ENCODE measurements at places on chromosomes 13 and 19.

GRCh38 chr19:14577264-14577663 lies 5.4 kb upstream of the NDUFB7 start:
- DNase-seq: no peak

- DNase-seq: no peak
Observed at GRCh38 chr19:54262066-54262465, 5.0 kb upstream of the LILRB5 start.

- no peak for DNase-seq
Observed at GRCh38 chr19:48442116-48443035, 3.4 kb upstream of the GRWD1 start.

- no peak for DNase-seq
Observed at GRCh38 chr19:31257025-31257424, 92.2 kb downstream of the TSHZ3 start.

DNA sequence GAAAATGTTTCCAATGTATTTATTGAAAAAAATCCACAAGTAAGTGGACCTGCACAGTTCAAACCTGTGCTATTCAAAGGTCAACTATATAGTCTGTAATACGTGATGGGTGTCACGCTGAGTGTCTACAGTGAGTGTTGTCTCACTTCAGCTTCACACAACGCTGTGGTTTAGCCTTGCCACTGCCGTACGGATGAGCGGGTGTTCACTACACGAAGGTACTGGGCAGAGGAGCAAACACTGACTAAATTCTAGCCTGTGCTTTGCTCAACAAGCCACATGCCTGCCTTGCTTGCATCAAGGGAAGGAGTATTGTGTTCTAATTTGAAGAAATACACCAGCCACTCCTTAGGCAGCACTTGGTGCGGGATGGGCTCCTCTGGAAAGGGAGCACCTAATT lies 3.4 kb upstream of the FFAR3 start:
- no peak for DNase-seq

DNA sequence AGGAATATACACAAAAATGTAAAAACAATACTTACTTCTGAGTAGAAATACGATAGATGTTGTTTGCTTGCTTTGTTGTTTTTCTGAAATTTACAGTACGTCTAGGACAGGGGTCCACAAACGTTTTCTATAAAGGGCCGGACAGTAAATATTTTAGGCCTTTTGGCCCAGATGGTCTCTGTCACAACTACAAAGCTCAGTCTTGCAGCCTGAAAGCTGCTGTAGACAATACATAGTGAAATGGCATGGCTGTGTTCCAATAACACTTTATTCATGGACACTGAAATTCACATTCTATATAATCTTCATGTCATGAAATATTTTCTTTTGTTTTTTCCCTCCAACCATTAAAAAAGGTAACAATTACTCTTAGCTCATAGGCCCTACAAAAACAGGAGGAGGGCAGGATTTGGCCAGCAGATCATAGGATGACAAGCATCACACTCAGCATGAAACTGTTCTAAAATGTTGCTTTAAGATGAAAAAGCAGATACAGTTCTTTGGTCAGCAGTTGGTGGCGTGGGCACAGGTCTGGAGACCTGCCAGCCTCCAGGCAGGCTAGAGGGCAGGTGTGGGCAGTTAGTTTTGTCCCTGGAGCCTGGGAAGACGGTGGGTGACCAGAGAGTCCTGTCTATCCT lies at the start of gene EDDM13:
Gene EDDM13, plus strand, starts transcription at position 588 of the 638 bp plus-strand sequence. CDS start 87 bp downstream, outside the sequence.
- DNase-seq: no peak

DNA sequence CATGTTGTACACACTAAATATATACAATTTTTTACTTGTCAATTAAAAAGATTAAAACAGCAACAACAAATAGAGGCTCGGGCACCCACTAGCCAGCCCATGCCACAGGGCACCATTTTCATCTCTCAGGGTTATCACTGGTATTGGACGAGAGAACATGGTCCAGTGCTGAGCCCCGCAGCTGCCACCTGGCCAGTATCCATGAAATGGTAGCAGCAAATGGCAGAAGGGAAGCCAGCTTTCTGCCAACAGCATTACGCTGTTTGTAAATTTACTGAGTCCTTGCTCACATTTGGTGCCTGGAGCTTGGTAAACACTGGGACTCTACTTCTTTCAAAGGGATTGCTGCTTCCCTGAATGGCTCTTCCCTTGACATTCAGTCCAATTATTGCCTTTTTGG lies 87.9 kb upstream of the WASF3 start:
- no peak for DNase-seq

DNA sequence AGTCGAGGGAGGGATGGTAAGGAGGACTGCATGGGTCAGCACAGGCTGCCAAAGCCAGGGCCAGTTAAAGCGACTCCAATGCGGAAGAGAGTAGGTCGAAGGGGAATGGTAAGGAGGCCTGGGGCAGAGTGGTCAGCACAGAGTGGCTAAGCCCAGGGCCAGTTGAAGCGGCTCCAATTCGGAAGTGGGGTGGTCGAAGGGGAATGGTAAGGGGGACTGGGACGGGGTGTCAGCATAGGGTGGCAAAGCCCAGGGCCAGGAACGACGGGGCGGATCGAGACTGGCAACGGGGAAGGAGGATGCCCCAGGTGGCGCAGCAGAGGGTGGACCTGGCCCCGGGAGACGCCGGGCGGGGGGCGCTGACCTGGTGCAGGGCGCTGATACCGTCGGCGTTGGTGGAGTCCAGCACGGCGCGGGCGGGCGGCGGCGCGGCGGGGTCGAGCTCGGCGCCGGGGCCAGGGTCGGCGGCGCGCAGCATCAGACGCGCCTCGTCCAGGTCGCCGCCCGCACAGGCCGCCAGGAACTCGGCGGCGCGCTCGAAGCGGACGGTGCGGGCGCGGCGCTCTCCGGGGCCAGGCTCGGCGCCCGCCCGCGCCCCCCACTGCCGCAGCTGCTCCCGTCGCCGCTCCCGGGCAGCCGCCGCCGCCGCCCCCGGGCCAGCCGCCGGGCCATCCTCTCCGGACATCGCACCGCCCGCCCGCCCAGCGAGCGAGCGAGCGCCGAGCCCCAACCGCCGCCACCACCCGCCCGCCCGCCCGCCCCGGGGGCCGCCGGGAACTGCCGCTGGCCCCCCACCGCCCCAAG lies at the start of gene PPP1R12C:
Gene PPP1R12C, minus strand, starts transcription at position 779 of the 804 bp plus-strand sequence. Its CDS starts 94 bp downstream, at position 685.
- peak; percentile 12 for DNase-seq

- no peak for DNase-seq
Observed at GRCh38 chr13:32200741-32201140, 114.4 kb downstream of the ZAR1L start.

DNA sequence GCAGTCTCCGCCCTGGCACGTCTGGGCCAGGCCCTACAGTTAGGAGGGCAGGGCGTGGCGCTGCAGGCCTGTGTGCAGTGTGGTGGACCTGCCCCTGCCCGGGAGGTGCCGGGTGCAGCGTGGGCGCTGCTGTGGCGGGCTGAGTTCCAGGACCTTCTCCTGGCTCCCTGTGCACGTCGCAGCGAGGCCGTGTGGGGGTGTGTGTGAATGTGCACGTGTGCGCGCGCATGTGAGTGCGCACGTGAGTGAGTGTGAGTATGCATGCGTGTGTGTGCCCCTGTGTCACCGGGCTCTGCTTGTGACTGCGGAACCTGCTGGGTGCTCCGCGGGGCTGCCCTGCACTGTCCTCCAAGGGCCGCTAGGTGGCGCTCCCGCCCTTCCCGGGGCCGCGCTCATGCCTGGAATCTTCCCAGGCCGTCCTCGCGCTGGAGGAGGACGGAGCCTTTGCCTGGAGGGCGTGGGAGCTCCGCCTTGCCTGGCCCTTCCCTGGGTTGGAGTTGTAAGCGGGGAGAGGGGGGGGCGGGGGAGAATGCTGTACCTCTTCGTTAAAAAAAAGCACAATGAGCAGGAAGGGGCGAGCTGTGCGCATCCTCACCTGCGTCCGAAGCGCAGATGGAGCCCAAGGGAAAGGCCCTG lies 79.3 kb downstream of the KDM4B start:
- DNase-seq: peak; percentile 7

- no peak for DNase-seq
Observed at GRCh38 chr19:38759590-38760003, 13.7 kb downstream of the LGALS7 start.

- DNase-seq: peak; percentile 100
Observed at GRCh38 chr19:44891016-44891882, at the start of gene TOMM40. TOMM40 (plus strand) TSS chr19:44891254; CDS start chr19:44891416, 162 bp downstream.

- no peak for DNase-seq
Observed at GRCh38 chr19:3145909-3146676, 10.3 kb downstream of the GNA15 start.

- DNase-seq: no peak
Observed at GRCh38 chr13:112768795-112769481, 79.1 kb downstream of the ATP11A start.

- no peak for DNase-seq
Observed at GRCh38 chr13:46178821-46179220, 3.2 kb downstream of the LCP1 start.

- DNase-seq: no peak
Observed at GRCh38 chr13:25181597-25181996, 9.5 kb upstream of the AMER2 start.

GRCh38 chr19:5985098-5985783 lies 7.3 kb upstream of the RANBP3 start:
- DNase-seq: no peak

DNA sequence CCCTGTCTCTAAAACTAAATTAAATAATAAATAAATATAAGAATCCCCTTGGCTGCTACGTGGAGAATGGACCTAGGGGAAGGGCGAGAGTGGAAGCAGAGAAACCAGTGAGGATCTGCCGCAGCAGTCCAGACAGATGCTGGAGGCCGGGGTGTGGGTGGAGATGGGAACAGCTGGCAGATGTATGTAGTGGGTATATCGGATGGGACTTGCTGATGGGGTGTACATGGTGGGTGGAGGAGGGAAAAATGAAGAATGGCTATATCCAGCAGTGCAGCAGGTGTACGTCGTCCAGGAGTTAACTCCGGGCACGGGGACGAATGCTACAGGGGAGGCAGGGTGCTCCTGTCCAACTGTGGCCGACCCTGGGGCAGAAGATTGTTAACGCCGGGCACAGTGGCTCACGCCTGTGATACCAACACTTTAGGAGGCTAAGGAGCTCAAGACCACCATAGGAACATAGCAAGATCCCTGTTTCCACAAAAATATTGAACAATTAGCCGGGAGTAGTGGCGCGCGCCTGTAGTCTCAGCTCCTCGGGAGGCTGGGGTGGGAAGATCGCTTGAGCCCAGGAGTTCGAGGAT lies 654 bp downstream of the CEP89 start:
- DNase-seq: no peak
